ENCODE measurements at places on chromosomes 6 and 20.

- no peak overlapping the region for H3K4me3 ChIP-seq
- H3K27me3 ChIP-seq = no peaks in the 10 kb centered on the region
- H3K4me1 ChIP-seq = no peaks in the 10 kb centered on the region
- no peak for DNase-seq
- no peaks in the 10 kb centered on the region for H3K36me3 ChIP-seq
Observed at GRCh38 chr20:9575836-9576235, 61.4 kb downstream of the LAMP5 start.

DNA sequence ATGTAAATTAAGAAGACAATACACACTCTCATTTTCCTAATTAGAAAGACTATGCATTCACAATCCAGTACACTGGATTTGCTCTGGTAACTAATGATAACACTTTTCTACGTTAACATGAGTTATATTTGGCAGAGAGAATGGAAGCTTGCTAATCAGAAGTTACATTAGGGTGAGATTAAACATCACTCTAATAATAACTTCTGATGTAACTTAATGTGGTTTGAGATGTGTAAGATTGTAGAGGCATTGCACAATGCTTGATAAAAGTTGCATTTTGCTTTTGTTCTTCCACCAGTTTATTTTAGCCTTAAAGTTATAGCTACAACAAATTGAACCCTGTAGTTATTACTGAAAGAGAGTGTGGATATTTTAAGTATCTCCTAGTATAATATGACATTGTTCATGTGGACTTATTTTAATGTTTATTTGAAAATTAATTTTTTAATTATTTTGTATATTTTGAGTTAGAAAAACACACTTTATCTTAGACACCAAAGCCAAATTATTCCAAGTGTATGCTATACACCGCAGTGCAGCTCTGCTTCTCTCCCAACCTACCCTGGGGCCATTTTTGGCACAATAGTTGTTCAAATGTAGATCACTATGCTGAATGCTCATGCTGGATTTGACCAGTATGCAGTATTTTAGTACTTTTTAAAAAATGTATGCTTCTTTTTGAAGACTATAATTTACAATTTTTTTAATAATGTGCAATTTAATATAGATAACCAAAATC lies 143.2 kb downstream of the SLC16A10 start:
- H3K27ac ChIP-seq = no peak overlapping the region
- peaks cover 12% of the 10 kb centered on the region for H3K27me3 ChIP-seq
- no peak overlapping the region for H3K4me3 ChIP-seq

DNA sequence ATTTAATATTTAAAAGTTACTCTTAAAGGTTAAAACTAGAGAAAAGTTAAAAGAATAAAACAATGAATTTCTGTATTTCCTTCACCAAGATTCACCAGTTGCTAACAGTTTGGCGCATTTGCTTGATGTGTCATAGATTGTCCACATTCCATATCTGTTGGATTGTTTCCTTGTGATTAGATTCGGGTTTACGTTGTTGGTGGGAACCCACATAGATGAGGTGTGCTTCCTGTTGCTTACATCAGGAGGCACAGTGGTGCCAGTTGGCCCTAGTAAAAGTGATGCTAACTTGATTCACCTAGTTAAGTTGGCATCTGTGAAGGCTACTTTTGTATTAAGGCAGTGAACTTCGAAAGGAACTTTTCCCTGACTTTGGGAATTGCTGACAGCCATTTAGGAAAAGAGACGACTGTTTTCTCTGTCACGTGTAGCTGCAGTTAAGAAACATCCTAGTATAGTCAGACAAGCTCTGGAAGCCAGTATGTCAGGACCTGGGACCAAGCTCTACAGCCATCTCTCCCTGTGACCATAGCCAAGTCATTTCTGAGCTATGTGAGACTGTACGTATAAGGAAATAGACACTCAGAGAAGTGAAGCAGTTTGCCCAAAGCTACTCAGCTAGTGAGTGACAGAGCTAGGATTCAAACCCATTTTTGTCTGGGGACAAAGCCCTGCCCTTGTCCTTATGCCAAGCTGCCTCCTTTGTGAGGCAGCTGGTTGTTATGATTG lies 49.0 kb downstream of the PPARD start:
- peak overlapping the region; percentile 68 for H3K27ac ChIP-seq
- peaks cover 2% of the 10 kb centered on the region for H3K36me3 ChIP-seq
- H3K27me3 ChIP-seq = no peaks in the 10 kb centered on the region
- H3K4me3 ChIP-seq = no peak overlapping the region
- no peak for DNase-seq

DNA sequence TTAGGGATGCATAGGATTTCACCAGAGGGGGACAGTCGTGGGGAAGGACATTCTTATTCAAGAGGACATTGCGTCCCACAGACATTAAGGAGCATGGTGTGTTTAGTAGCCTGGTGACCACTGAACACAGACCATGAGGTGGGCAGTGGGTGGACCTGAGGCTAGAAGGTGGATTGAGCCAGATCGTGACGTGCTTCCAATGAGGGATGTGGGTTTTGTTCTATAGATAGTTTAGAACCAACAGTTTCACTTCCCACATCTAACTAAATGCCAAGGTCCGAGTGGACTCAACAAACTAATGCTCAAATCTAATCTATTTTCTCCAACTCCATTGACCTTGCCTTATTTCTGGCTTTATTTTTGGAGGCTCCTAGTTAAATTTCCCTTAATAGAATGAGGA lies 58.5 kb downstream of the OGFRL1 start:
- no peak overlapping the region for H3K27ac ChIP-seq
- no peaks in the 10 kb centered on the region for H3K4me1 ChIP-seq
- DNase-seq = no peak
- H3K36me3 ChIP-seq = no peaks in the 10 kb centered on the region
- H3K27me3 ChIP-seq = peaks cover 9% of the 10 kb centered on the region

- peaks cover 34% of the 10 kb centered on the region for H3K4me1 ChIP-seq
- DNase-seq = no peak
- H3K4me3 ChIP-seq = peak overlapping the region; percentile 93
- peak overlapping the region; percentile 84 for H3K27ac ChIP-seq
Observed at GRCh38 chr6:63634630-63635029, 972 bp upstream of the PHF3 start.

DNA sequence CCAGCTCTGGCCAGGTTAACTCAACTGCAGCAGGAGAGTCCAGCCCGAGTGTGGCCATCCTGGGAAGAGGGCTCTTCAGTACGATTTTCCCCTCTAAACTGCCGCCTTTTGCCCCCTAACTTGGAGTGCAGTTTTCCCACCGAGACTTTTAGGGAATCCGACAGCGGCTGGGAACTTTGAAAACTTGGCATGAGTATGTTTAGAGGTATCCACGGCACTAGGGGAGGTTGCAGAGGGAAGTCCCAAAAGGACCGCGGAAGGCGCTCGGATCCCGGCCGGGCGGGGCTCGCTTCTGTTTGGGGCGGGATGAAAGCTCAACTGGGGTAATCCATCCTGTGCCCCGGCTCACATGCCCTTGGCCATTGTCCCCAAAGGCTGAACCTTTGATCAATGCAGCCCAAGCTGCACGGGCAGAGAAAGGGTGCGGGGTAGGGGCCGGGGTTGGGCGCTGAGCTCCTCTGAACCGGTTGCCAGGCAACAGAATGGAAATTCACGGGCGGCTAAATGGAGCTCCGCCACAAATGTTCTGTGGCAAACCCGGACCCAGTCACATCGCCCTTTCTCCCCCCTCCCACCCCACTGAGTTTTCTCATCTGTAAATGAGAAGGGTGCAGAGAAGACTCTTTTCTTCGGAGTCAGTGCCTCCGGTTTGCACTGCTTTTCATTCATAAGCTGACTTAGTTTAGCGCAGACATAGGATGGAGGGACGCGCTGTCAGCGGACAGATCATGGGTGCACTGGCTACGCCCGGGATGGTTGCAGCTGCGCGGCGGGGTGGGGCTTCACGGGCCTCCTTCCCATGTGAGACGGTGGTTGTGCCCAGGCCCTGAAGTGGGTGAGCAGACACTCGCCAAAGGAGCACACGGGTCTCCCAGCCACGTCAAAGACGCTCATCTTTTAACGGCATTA lies 2.3 kb downstream of the BMP6 start:
- peak overlapping the region; percentile 9 for H3K4me3 ChIP-seq
- DNase-seq = no peak
- peaks cover 84% of the 10 kb centered on the region for H3K27me3 ChIP-seq
- H3K4me1 ChIP-seq = peaks cover 16% of the 10 kb centered on the region

- no peaks in the 10 kb centered on the region for H3K4me1 ChIP-seq
- no peak for DNase-seq
- no peak overlapping the region for H3K27ac ChIP-seq
- H3K4me3 ChIP-seq = no peak overlapping the region
Observed at GRCh38 chr6:1761477-1761877, 151.8 kb downstream of the FOXC1 start.

GRCh38 chr20:47953471-47953870 lies 168.2 kb upstream of the SULF2 start:
- no peaks in the 10 kb centered on the region for H3K36me3 ChIP-seq
- H3K4me1 ChIP-seq = peaks cover 2% of the 10 kb centered on the region
- no peak for DNase-seq
- H3K27ac ChIP-seq = no peak overlapping the region
- H3K4me3 ChIP-seq = no peak overlapping the region

GRCh38 chr6:49966334-49966733 lies 2.4 kb upstream of the DEFB114 start:
- H3K27me3 ChIP-seq = no peaks in the 10 kb centered on the region
- no peak overlapping the region for H3K27ac ChIP-seq
- H3K36me3 ChIP-seq = no peaks in the 10 kb centered on the region
- H3K4me1 ChIP-seq = no peaks in the 10 kb centered on the region
- no peak for DNase-seq
- no peak overlapping the region for H3K4me3 ChIP-seq

DNA sequence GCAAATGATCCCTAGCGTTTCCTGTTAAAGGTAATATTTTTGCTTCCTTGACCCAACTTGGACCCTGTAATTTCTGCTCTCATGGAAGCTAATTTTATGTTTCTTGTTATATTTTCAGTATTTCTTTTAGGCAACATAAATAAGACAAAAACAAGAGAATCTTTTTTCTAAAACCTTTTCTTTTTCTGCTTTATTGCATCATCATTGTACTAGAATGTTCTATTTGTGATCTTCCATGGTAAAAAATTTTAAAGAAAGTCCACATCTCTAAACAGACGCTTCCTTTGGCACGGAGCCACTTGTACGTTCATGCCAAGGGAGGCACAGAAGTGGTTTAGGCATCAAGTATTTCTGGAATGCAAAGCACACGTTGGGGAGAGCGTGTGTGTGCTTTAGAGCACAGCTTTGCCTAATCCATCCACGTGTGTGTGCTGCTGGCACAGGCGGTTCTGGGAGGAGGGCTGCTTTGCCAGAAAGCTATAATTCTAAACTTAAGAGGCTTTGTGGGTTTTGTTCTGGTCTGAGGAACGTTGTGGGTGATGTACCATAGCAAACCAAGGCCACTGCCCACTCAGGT lies 98.3 kb downstream of the SASH1 start:
- DNase-seq = no peak
- H3K27me3 ChIP-seq = peaks cover 12% of the 10 kb centered on the region
- no peaks in the 10 kb centered on the region for H3K36me3 ChIP-seq
- H3K27ac ChIP-seq = no peak overlapping the region

- DNase-seq = no peak
- no peak overlapping the region for H3K4me3 ChIP-seq
- H3K27me3 ChIP-seq = no peaks in the 10 kb centered on the region
- H3K36me3 ChIP-seq = no peaks in the 10 kb centered on the region
Observed at GRCh38 chr20:33030076-33030475, 1.4 kb upstream of the BPIFB6 start.

DNA sequence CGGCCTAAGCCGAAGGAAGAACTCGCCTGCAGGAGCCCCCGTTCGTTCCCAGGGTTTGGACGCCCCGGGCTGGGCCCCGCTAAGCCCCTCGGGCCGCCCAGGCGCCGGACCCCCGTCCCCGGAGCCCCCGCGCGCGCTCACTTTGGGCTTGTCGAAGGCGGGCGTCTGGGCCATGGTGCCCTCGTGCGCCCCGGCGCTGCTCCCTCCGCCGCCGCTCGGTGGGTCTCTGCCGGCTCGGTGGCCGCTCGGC lies 140 bp downstream of the ADA start:
- H3K27me3 ChIP-seq = no peaks in the 10 kb centered on the region
- H3K27ac ChIP-seq = peak overlapping the region; percentile 80
- peaks cover 12% of the 10 kb centered on the region for H3K36me3 ChIP-seq
- H3K4me1 ChIP-seq = peaks cover 53% of the 10 kb centered on the region
- no peak for DNase-seq
- H3K4me3 ChIP-seq = peak overlapping the region; percentile 84

- H3K36me3 ChIP-seq = peaks cover 17% of the 10 kb centered on the region
- H3K27me3 ChIP-seq = no peaks in the 10 kb centered on the region
- no peaks in the 10 kb centered on the region for H3K4me1 ChIP-seq
Observed at GRCh38 chr6:5412017-5412416, 150.7 kb downstream of the FARS2 start.

DNA sequence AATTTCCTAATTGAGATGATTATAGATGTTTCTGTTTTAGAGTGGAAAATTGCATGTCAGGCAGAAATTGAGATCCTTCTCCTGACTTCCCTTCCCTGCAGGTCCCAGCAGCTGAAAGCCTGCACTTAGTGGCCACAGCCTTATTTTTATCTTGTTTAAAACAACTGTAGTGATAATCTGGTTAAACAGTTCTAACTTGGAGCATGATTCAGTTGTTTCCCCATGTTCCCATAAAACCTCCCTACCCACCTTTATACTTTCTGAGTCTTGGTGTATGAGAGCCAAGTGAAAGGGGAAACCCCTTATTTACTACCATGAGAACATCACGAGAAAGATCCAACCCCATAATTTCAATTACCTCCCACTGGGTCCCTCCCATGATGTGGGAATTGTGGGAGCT lies 195.2 kb downstream of the SLC16A10 start:
- no peak overlapping the region for H3K27ac ChIP-seq
- H3K4me3 ChIP-seq = no peak overlapping the region
- no peak for DNase-seq
- H3K4me1 ChIP-seq = no peaks in the 10 kb centered on the region

Data from activated CD8-positive, alpha-beta memory T cell treated with anti-CD3 and anti-CD28 coated beads, Interleukin-2, amount 10 ng/mL, durations not matched to agents 7 days and 5 days (primary cell).